NCI-H460 (cell line): ENCODE measurements at places on chromosomes 12 and 14.

GRCh38 chr12:38771871-38772270 lies 133.5 kb downstream of the CPNE8 start:
- no peak for DNase-seq

- DNase-seq = no peak
Observed at GRCh38 chr14:102238131-102238530, 66.8 kb downstream of the MOK start.

DNA sequence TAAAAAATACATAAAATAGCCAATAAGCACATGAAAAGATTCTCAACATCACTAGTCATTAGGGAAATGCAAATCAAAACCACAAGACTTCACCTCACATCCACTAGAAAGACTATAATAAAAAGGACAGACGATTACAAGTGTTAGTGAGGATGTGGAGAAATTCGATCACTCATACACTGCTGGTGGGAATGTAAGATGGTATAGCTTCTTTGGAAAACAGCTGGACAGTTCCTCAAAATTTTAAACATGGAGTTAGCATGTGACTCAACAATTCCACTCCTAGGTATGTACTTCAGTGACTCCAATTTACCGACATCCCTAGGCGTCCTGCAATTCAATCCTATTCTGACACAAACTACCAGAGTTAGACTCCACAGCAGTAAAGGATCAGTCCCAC lies 13.7 kb downstream of the TRIM9 start:
- no peak for DNase-seq

- DNase-seq = no peak
Observed at GRCh38 chr12:52618866-52619265, 507 bp upstream of the KRT73 start.

GRCh38 chr12:109626378-109627115 lies 53.0 kb downstream of the MVK start:
- no peak for DNase-seq

GRCh38 chr12:5643266-5643665 lies 211.4 kb downstream of the NTF3 start:
- no peak for DNase-seq

DNA sequence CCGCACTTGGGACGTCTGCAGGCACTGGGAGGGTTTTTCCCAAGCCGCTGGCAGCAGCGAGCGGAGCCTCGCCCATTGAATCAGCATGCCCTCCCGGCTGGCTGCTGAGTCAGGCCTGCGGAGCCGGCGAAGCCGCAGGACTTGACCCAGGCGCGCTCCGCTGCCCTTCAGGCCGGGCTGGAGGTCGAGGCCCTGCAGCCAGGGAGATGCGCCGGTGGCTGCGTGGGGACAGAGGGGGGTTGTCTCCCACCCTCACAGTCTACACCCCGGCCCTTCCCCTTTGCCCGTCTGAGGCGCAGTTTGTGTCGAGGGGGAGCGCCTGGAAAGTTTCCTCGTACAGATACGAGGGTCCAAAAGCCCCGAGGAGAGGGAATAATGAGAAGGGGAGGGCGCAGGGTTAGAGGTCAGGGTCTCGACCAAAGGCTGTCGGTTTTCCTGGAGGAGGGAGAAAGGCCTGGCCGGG lies 759 bp upstream of the KLC1 start:
- peak; percentile 80 for DNase-seq

DNA sequence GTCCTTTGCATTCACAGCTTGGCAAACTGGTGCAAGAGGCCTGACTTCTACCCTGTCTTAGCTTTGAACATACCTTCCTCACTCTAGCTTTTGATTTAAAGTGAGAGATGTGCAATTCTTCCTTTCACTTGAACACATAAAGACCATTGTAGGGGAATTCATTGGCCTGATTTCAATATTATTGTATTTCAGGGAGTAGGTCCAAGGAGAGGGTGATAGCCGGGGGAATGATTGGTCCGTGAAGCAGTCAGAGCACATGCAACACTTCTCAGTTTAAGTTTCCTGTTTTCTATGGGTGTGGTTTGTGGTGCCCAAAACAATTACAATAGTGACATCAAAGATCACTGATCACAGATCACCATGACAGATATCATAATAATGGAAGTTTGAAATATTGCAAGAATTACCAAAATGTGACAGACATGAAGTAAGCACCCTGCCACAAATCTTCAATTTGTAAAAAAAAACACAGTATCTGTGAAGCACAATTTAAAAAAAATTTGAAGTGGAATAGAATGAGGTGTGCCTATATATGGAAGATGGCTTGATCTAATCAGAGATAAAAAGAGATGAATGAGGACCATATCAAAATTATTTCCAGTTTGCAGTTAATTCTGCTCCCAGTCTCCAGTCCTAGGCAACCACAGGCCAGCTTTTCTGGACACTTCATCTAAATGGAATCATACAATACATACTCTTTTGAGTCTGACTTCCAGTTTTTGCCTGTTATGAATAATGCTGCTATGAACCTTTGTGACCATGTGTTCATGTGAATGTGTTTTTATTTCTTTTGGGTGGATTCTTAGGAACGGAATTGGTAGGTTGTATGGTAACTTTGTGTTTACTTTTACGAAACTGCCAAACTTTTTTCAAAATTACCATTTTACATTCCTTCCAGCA lies 23.2 kb downstream of the BORCS5 start:
- no peak for DNase-seq

GRCh38 chr12:29164477-29165393 lies 15.7 kb downstream of the FAR2 start:
- no peak for DNase-seq

- no peak for DNase-seq
Observed at GRCh38 chr12:13165617-13166041, 30.9 kb upstream of the EMP1 start.

DNA sequence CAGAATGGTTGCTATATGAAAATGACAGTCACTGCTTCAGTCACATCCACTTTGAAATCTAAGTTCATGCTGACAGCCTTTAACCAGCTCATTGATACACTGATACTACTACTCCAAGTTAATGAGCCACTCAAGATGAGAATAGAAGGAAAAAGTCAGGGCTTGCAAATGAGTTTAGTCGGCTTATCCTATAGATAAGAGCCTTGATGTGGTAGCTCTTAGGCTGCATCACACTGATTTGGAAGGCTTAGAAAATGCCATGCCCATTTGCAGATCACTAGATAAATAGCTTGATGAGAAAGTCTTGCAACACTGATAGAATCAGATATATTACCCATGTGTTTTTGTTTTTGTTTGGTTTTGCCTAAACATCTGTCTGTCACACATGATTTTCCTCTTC lies 251.4 kb upstream of the ATXN7L3B start:
- DNase-seq = no peak

DNA sequence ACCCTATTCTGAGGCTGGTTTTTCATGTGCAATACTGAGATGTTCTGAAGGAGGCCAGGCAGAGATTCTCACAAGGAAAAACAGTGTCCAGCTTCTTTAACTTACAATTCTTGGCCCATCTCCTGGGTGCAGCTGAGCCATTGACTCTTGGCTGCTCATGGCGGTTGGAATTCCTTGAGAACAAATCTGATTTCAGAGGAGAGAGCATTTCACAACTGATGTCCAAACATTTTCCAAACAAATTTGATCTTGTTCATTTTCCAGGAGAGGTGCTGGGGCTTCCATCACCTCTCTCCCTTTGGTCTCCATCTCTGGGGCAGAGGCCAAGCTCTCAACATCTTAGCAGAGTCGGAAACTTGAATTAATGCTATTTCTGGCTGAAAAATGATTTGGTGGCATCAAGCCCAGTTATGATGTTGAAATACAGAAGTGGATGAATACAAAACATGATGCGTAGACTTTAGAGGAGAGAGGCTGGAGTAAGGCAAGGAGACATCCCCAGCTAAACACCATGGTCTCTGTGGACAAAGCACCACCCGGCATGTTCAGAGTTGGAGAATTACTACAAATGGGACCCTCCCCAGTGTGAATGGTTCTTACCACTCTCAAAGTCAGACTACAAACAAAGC lies 593.0 kb downstream of the VRK1 start:
- DNase-seq = no peak

- no peak for DNase-seq
Observed at GRCh38 chr14:66939409-66939808, 249.8 kb upstream of the GARIN2 start.

DNA sequence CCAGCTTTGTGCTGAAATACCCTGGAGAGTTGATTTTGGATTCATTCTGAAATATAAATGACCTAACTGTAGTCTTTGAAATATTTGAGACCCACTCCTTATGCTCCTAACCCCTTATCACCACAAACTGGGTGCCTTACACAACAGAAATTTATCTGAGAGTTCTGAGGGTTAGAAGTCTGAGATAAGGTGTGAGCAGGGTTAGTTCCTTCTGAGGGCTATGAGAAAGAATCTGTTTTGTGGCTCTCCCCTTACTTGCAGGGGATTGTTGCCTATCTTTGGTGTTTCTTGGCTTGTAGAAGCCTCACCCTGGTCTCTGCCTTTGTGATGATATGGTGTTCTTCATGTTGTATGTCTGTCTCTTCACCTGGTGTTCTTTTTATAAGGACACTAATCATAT lies 91.7 kb downstream of the DERA start:
- no peak for DNase-seq

- DNase-seq = no peak
Observed at GRCh38 chr14:91324606-91325575, 80.4 kb upstream of the GPR68 start.

DNA sequence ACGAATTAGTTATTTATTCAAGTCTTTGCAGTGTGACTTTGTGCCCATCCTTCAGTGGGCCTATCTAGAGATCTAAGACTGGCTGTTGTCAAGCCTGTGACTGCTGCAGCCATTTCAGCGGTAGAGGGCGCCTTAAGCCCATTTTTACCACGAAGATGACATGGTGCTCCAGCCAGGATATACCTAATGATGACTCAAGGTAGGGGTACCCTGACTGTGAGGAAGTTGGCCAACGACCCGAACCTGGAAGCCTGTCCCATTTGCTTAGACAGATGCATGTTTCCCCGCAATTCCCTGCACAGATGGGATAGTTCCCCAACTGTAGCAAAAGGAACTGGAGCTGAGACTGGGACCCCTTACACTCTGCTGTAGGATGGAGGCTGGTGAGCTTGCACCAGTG lies 41.3 kb downstream of the RAB3IP start:
- DNase-seq = peak; percentile 57

GRCh38 chr12:102526656-102527055 lies 46.3 kb upstream of the IGF1 start:
- no peak for DNase-seq

GRCh38 chr12:49108958-49109404 lies 1.7 kb downstream of the LMBR1L start:
- no peak for DNase-seq

- DNase-seq = no peak
Observed at GRCh38 chr12:5068126-5068525, 24.4 kb downstream of the KCNA5 start.

GRCh38 chr12:2378835-2379330 lies 326.1 kb downstream of the CACNA1C start:
- no peak for DNase-seq

GRCh38 chr12:55839345-55840140 lies 3.2 kb downstream of the MMP19 start:
- DNase-seq = no peak

DNA sequence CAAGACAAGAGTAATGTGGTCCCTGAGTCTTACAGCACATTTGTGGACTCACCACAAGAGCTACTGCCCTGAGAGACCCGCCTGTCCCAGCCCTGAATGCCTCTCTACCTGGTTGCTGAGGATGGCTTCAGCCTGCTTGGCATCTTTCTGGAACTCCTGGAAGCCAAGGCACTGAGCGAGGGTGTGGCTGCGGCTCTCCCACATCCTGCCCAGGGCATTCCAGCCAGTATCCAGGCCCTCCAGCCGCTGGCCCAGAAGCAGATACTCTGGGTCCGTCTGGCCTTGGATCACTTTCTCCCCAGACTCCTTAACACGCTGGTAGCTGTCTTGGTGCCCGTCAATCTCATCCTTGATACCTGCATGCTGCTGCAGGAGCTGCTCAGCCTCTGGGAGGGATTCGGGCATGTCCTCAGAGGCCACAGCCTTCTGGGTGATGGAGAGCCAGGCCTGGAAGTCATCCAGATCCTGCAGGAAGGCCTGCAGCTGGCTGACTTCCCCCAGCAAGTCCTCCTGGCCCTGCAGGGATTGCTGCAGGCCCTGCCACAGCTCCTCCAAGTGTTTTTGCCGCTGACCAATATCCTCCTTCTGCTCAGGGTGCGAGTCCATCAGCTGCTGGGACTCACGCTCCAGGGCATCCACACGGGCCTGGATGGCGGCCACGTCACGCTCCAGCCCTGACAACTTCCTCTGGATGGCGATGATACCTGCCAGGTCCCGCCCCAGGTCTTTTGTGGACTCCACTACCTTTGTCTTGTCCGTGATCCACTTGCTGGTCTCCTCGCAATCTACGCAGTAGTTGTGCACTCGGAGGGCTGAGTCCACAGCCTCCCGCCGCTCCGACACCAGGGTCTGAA lies 82.3 kb downstream of the PLEKHG3 start:
- DNase-seq = no peak

- DNase-seq = no peak
Observed at GRCh38 chr12:24285448-24285847, 336.0 kb upstream of the SOX5 start.

- no peak for DNase-seq
Observed at GRCh38 chr14:70964492-70964891, 57.2 kb downstream of the PCNX1 start.

GRCh38 chr12:75120311-75120711 lies 89.3 kb downstream of the KCNC2 start:
- DNase-seq = no peak

GRCh38 chr12:109618082-109618481 lies 44.5 kb downstream of the MVK start:
- no peak for DNase-seq

DNA sequence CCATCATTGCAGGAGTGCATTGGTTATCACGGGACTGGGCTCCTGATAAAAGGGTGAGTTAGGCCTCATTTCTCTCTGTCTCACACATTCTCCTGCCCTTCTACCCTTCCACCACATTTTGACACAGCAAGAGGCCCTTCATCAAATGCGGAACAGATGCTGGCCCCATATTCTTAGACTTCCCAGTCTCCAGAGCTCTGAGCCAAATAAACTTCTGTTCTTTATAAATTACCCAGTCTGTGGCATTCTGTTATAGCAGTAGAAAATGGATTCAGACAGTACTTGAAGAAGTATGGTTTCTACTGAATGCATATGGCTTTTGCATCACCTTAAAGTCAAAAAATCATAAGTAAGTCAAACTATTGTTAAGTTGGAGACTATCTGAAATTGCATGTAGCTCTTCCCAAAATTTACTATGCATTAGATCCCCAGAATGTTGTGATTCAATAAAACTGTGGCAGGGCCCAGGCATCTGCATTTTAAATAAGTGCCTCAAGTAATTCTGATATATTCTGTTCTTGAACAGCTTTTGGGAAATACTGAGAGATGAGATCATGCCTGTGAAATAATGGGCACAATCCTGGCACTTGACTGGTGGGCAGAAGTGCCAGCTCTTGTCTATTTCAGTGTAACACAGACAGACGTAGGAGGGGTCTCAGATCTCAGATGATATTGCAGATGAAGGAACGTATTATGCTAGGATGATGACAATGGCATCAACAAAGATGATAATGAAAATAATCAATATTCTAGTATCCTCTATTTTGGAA lies 68.2 kb downstream of the E2F7 start:
- no peak for DNase-seq

- DNase-seq = no peak
Observed at GRCh38 chr14:31435276-31435675, 14.9 kb upstream of the HEATR5A start.

GRCh38 chr12:4701395-4702190 lies 18.6 kb upstream of the GALNT8 start:
- DNase-seq = no peak
